ENCODE measurements at places on chromosomes 3 and 15. TPM values are rescaled to one million over a fixed set of nuclear protein-coding genes. Genes with fewer than 3 reads are reported as not detected.

GRCh38 chr3:158711886-158712285, 20.4 kb downstream of the RARRES1 start:
- no peaks in the 10 kb centered on the region for H3K36me3 ChIP-seq
- H3K4me1 ChIP-seq, result no peaks in the 10 kb centered on the region
- no peaks in the 10 kb centered on the region for H3K27me3 ChIP-seq
- no peak overlapping the region for H3K4me3 ChIP-seq
- DNase-seq, result no peak
- H3K27ac ChIP-seq, result no peak overlapping the region

DNA sequence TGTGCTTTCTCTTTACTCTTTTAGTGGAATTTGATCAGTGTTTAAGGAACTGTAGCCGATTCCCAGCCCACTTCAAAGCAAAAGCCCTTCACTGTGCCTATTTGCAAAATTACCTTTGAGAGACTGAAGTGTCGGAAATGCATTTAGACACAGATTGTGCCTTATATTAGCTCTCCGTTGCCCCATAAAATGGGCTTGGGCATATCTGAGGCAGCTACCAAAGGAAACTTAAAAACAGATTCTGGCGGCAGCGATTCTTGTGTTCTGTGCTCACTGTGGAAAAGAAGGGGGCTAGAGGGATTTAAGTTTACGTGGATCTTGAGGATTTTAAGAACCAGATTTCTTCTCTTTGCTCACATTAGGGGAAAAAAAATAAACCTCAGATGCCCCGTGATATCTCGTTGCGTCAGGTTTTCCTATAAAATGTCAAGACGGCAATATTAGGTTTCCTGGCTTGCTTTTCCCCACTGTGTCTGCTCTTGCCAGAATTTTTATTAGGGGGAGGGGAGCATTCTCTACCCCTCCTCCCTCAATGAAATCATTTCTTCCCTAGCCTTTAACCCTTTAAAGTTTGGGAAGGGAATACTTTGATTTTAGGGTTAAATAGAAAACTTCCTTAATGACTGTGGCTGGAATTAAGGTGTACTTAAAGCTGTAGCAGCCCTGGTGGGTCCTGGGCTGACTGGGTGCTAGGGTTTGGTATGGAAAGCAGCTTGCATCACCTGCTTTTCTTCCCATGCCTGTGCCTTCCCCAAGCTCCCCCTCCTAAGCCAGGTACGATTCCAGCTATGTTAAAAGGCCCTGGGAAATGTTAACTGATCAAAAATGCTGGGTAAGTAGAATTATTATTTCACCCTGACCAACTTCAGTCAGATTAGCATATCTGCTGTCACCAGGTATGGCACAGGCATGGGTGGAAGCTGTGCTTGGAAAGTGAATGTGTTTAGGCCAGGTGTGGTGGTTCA, 73.8 kb downstream of the SMAD3 start:
- H3K27ac ChIP-seq, result no peak overlapping the region
- DNase-seq, result peak; percentile 36
- H3K27me3 ChIP-seq, result no peaks in the 10 kb centered on the region
- no peaks in the 10 kb centered on the region for H3K36me3 ChIP-seq
- no peak overlapping the region for H3K4me3 ChIP-seq
- peaks cover 90% of the 10 kb centered on the region for H3K4me1 ChIP-seq

GRCh38 chr15:85414495-85414894, 34.1 kb downstream of the AKAP13 start:
- H3K4me1 ChIP-seq, result no peaks in the 10 kb centered on the region
- H3K27ac ChIP-seq, result no peak overlapping the region
- no peaks in the 10 kb centered on the region for H3K36me3 ChIP-seq

ECE2 gene
- not detected for total RNA-seq

DNA sequence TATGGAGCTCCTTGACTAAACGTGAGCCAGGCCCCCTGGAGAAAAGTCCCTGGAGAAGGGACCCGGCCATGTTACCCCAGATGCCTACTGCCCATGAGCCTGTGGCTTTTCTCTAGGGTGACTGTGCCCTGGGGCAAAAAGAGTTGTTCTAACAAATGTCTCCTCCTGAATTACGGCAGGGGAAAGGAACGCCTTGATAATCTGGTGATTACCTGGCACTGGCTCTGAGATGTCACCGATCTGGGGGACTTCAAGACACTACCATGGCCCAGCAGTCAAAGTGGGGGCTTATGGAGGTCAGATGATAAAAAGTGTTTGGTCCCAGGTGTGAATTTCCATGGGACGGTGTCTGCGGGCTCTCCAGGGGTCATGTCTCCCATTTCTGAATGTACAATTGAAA, 140.7 kb downstream of the KLF13 start:
- no peak overlapping the region for H3K4me3 ChIP-seq
- no peaks in the 10 kb centered on the region for H3K36me3 ChIP-seq
- no peaks in the 10 kb centered on the region for H3K27me3 ChIP-seq
- no peak for DNase-seq
- no peak overlapping the region for H3K27ac ChIP-seq

GRCh38 chr3:51099794-51100535, 285.1 kb upstream of the MANF start:
- H3K36me3 ChIP-seq, result no peaks in the 10 kb centered on the region
- no peaks in the 10 kb centered on the region for H3K27me3 ChIP-seq
- peak; percentile 78 for DNase-seq

DUOXA2 gene
- total RNA-seq, result not detected

Data from cardiac muscle cell (in vitro differentiated cells and primary cell).